GM23338 (cell line): ENCODE measurements at places on chromosomes 4 and X. TPM values are rescaled to one million over a fixed set of nuclear protein-coding genes. Genes with fewer than 3 reads are reported as not detected.

- no peak overlapping the region for H3K4me3 ChIP-seq
- H3K27me3 ChIP-seq, result no peaks in the 10 kb centered on the region
These were observed 41.5 kb upstream of the DDX53 start for GRCh38 chrX:22958250-22958649.

DNA sequence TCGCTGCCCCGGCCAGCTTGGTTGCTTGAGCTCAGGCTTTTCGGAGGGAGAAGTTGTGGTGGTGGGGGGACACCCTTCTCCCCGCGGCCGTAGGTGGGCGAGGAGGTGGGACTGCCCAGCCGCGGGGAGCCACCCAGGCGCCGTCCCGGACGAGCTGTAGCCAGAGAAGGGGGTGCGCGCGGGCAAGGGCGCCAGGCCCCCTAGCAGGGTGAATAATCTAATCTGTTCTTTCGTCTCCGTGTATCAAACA is 3.1 kb downstream of the MID1IP1 start:
- peak overlapping the region; percentile 93 for H3K27ac ChIP-seq
- H3K4me1 ChIP-seq, result peaks cover 14% of the 10 kb centered on the region
- H3K36me3 ChIP-seq, result peaks cover 6% of the 10 kb centered on the region; the same call in 1 of the 2 replicates
- no peak for DNase-seq

DNA sequence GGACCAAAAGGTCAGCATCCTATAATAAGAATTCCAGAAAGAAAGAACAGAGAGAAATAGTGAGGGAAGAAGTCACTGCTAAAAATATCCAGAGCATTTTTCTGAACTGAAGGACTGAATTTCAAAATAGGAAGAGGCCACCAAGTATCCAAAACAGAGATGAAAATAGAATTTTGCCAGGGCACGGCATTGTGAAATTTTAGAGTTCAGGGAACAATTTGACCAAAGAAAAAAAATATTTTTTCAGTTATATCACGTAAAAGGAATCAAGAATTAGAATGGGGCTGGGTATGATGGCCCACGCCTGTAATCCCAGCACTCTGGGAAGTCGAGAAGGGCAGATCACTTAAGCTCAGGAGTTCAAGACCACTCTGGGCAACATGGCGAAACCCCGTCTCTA is 65.4 kb downstream of the FGFBP1 start:
- H3K27me3 ChIP-seq, result no peaks in the 10 kb centered on the region
- H3K27ac ChIP-seq, result no peak overlapping the region
- H3K4me1 ChIP-seq, result no peaks in the 10 kb centered on the region
- H3K36me3 ChIP-seq, result no peaks in the 10 kb centered on the region
- no peak overlapping the region for H3K4me3 ChIP-seq

- DNase-seq, result no peak
- H3K27me3 ChIP-seq, result no peaks in the 10 kb centered on the region
These were observed 7.3 kb upstream of the HMGB3 start for GRCh38 chrX:150975655-150976390.

GRCh38 chr4:88109123-88109881 is 49.1 kb downstream of the ABCG2 start:
- H3K4me3 ChIP-seq, result no peak overlapping the region
- H3K4me1 ChIP-seq, result no peaks in the 10 kb centered on the region
- H3K27ac ChIP-seq, result no peak overlapping the region
- H3K27me3 ChIP-seq, result no peaks in the 10 kb centered on the region

- no peaks in the 10 kb centered on the region for H3K36me3 ChIP-seq
- H3K27me3 ChIP-seq, result no peaks in the 10 kb centered on the region
- H3K4me3 ChIP-seq, result no peak overlapping the region
- no peak overlapping the region for H3K27ac ChIP-seq
These were observed 75.8 kb upstream of the PCDH18 start for GRCh38 chr4:137608085-137608484.

DNA sequence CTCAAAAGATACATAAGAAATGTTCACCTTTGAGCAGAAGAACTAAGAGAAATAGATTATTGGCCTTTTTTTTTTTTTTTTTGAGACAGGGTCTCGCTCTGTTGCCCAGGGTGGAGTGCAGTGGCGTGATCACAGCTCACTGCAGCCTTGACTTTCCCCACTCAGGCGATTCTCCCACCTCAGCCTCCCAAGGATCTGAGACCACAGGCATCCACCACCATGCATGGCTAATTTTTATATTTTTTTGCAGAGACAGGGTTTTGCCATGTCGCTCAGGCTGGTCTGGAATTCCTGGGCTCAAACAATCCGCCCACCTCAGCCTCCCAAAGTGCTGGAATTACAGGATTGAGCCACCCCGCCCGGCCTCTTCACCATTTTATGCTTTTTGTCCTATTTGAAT is 2.9 kb upstream of the TLR6 start:
- H3K27ac ChIP-seq, result no peak overlapping the region
- H3K27me3 ChIP-seq, result no peaks in the 10 kb centered on the region
- no peak overlapping the region for H3K4me3 ChIP-seq
- DNase-seq, result no peak
- no peaks in the 10 kb centered on the region for H3K36me3 ChIP-seq
- 0 out of 2 replicates have a peak, but pooled peaks cover 4% of the 10 kb centered on the region for H3K4me1 ChIP-seq

GPRASP2 gene
- total RNA-seq, result 18.0 and 22.4 TPM in 2 replicates

STATH gene
- not detected in 2 replicates for total RNA-seq

SSX2B gene
- 0.17 TPM in 1 of 2 replicates, not detected in the other for total RNA-seq
